IPS DF 19.7 (cell line): ENCODE measurements at places on chromosomes 7 and 10.

- DNase-seq, result no peak
Measured at GRCh38 chr7:117731455-117731854, 141.8 kb downstream of the CTTNBP2 start.

GRCh38 chr10:104199567-104199966 is 32.6 kb downstream of the CFAP43 start:
- DNase-seq, result no peak

DNA sequence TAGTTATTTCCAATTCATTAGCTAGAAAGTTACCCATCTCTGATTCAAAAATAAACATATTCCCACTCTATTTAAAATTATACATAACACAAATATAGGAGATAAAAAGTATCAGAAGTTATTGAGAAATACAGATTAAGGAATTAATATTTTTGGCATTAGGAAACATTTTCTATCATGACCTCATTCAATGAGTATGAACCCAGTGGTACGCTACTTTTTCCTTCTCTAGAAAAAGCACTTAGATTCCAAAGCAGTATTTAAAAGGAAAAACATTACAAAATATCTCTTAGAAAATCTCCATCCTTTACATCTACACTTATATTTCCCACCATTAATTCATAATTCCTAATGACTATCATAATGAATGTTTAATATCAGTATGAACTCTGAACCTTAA is 240.6 kb upstream of the GNAI1 start:
- DNase-seq, result no peak

DNA sequence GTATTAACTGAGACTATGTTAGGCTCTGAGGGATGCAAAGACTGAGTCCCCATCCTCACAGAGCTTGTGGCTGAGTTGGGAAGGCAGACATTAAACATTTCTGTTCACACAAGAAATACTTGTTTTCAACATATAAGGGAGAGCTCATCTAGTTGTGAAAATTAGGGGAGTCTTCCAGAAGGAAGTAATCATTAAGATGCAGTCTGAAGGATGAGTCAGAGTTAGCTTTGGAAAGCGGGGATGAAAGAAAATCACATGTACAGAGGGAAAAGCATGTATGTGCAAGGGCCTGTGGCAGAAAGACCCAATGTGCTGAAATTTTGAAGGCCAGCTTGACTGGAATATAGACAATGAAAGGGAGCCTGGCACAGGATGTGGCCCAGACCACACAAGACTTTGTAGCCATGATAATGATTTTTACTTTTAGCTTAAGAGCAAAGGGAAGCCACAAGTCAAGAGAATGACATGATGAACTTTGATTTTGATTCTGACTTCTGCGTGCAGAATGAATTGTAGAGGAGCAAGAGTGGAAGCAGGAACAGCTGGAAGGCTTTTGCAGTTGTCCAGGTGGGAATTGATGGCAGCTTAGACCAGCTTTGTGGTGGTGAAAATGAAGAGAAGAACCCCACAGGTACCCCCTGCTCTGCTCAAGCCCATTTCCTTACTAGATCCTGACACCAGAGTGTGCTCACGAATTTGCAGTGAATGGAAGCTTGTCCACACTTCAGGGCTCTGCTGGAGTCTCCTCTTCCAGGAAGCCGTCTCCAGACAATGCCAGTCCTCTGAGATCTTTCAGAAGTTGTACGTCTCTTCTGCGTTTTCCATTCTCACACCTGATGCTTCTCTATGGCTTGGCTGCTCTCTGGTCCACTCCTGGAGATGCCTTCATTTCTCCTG is 115.6 kb downstream of the ATXN7L1 start:
- DNase-seq, result no peak

DNA sequence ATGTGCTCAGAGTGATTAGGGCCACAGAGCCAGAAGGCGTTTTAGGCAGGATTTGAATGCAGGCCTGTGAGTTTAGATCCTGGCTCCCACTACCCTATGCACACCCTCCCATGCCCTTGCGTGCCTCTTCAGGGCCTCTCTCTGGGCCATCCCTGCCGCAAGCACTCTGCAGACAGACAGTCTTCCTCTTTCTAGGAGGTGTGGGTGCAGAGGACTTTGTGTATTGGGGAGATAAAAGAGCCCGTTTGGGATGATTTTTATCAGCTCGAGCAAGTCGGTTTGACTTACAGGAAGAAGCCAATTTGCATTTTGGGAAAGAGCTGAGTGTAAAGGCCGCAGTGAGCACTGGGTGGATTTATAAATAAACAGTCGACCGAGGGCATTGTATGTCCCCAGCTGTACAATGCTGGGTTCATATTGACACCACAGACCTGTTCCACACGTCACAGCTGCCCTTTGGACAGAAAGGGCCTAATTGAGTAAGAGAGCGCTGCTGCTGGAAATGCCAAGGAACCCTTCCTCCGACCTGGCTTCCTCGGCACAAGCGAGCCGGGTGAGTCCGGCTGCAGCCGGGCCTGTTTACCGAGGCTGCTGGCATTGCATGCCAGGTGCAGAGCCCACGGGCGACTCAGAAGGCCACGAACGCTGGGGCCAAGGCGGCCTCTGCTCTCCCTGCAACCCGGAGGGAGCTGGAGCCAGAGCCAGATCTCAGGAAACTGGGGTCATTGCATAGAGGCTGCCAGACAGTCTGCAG is 25.1 kb downstream of the ZMIZ1 start:
- no peak for DNase-seq

DNA sequence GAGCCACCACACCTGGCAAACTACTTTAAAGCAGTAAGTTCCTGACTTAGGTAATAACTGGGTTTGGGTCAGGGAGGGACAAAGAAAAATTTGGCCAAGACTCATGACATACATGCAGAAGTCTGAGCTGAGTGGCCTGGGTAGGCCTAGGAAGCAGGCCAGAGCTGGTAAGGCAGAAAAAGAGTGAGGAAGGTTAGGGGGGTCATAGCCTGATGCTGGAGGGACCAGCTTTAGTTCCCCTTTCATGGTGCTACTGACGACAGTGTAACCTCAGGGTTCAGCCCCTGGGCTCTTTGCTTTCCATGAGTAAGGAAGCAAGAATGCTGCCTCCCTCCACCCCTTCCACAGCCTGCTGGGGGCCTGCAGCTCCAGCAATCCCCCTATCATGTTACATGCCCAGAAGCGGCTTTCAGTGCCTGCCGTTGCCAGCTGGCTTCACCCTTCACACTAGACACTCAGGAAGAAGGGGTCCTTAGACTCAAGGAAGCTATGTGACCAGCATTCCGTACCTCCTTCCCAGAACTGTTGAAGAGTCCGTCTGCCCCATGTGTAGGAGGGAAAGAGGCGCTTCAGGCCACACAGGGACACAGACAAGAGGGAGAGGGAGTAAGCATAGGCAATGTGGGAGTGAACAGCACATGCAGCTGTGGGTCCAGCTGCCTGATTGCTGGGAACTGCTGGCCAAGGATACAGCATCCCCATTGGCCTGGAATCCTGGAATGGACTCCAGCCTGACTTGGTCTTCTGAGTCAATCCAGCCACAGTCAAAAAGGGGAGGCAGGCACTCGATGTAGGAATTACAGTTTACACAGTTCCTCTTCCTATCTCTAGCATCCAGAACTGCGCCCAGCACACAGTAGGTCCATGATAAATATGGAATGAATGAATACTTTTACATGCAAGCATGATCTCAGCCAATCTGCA is 4.1 kb upstream of the PLAU start:
- peak; percentile 75 for DNase-seq

DNA sequence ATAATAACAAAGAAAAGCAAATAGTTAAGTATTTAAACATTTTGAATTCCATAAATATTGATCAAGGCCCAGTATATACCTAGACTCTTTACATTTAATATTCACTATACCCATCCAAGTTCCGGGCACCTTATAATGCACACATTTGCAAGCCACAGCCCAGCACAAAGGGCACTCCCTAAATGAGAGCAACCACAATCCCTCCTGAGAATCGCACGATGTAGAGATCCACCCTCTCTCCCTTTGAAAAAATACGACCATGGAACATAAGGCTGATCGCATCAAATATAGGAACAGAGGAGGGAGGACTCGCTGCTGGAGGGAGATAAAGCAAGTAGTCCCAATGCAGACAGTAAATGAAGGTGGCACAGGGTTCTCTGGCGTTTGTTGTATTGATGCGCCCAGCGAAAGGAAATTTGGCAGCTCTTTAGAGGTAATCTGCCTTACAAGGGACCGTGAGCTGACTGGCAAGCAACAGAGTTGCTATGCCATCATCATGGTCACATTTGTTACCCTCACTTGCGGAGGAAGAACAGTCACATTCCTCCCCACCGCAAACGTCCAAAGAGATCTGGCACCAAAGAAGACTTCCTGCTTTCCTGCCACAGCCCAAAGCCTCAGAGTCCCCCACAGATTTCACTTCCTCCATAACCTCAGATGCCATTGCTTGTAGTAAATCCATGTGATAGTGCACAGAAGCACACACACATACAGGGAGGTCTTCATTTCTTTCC is 16.1 kb upstream of the TAS2R40 start:
- no peak for DNase-seq

DNA sequence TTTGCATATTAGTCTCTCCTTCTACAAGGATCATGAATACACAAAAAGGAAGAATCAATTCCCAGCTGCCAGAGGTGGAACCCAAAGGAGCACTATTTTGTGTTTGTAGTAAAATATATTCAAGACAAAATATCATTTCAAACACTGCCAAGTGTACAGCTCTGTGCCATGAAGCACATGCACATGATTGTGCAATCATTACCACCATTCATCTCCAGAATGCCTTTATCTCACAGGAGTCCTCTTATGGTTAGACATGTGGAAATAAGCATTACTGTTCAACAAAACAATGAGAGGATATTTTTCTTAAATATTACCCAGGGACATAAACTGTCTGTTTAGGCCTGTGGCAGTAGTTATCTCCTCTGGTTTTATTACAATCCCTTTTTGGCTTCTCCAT is 151.4 kb upstream of the PPP1R3A start:
- DNase-seq, result no peak

- no peak for DNase-seq
Measured at GRCh38 chr10:103838862-103839518, 16.4 kb downstream of the SH3PXD2A start.

- DNase-seq, result no peak
Measured at GRCh38 chr7:150988230-150989226, 2.3 kb upstream of the NOS3 start.

DNA sequence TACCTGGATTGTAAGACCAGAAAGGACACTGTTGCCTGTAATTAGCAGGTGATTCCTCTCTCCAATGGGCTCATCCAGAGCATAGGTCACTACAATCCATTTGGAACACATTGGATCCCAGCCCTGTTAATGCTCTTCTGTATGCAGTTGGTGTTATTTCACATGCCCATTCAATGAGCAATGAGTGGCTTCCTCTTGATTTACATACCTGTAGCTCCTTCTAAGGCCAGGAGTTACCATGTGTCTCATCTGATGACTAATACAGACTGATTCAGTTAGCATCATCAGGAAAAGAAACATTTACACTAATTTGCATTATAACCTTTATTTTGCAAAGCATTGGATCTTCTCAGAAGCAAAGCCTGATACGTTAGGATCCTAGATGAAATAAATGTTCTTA is 83.1 kb upstream of the NPVF start:
- DNase-seq, result no peak

DNA sequence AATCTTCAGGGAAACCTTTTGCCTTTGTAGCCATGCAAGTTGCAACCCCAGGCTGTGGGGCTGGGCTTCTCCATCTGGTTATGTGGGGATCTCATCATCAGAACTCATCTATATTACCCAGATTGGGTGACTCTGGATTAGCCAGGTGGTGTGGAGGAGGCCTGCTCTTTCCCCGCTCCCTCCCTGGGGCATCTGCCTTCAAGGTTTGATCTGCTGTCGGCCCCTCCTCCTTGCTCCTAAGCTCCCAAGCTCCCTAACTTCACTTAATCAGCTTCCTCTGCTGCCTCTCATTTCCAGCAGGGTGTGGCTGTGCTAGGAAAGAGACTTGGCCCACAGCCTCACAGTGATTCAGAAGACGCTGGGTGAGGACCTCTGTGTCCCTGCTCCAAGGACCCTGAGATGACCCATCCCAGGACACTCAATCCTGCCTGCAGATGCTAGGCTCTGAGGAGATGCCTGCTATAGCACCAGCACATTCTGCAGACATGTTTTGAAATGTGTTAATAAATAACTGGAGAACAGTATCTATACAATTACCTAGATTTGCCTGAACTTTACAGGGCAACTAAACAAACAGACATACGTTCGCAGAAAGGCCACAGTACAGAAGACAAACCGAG is 392.1 kb upstream of the PODXL start:
- no peak for DNase-seq

GRCh38 chr7:20998309-20998708 is 211.6 kb upstream of the SP8 start:
- peak; percentile 30 for DNase-seq

- no peak for DNase-seq
Measured at GRCh38 chr7:82360591-82361368, 82.8 kb downstream of the CACNA2D1 start.

- DNase-seq, result no peak
Measured at GRCh38 chr7:125347269-125347668, 417.6 kb upstream of the POT1 start.

- no peak for DNase-seq
Measured at GRCh38 chr10:306007-306674, 170.9 kb downstream of the ZMYND11 start.

- no peak for DNase-seq
Measured at GRCh38 chr7:40780460-40780859, 645.7 kb downstream of the SUGCT start.
